ENCODE measurements at places on chromosomes 3 and 15.

DNA sequence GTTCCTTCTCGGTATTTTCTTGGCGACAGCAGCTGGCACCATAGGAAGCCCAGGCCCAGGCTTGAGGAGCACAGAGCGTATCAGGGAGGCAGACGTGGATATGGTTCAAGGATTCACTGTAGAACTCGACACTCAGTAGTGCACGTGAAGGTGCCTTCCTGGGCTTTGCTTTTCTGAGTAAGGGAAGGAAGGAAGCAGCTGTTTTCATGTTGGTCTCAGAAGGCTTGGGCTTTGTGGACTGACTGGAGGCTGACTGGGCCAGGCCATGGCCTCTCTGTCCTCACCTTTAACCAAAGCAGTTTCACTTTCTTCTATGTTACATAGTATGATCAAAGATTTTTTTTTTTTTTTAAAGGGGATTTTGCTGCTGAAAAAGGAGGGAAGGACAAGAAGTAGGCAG is 6.9 kb upstream of the GHRL start:
- DNase-seq, result no peak

DNA sequence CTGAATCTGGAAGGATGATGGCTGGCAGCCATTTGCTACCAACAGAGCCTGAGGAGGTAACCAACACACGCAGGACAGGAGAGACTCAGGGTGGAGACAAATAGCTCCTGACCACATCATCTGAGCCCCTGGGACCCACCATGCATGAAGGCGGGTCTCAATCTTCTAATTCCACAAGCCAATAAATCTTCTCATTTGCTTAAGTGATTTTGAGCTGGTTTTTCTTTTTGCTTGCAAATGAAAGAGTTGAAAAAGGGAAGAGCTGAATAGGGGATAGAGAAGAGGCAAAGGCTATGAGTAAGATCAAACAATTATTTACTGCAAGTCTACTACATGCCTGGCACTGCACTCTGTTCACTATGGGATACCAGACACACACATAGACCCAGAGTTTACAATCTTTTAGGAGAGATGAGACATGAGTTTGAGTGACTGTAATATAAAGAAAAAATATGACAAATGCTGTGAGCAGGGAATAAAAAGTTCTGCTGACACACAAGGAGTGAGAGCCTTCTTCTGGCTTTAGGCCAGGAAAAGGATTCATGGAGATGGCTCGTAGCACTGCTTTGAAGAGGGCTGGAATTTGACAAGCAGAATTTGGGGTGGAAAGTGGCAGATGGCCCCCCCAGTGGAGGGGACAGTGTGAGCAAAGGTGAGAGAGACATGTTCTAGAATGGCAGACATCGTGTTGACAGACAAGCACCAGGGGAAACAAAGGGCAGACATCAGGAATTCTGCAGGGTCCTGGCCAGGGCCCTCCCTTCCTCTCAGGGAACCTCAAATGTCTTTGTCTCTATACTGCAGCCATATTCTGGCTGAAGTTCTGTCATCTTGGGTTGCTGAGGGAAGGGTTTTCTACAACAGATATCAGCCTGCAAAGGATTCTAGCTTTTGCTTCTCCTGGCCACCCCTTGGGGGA is 69.8 kb upstream of the WNT5A start:
- DNase-seq, result no peak

GRCh38 chr3:124650798-124651197 is 79.5 kb upstream of the UMPS start:
- no peak for DNase-seq

- no peak for DNase-seq
Observed at GRCh38 chr3:64561325-64561843, 126.4 kb downstream of the ADAMTS9 start.

- DNase-seq, result no peak
Observed at GRCh38 chr15:78312536-78312935, 13.1 kb upstream of the SKIC8 start.

GRCh38 chr15:74322558-74323180 is 44.8 kb downstream of the CYP11A1 start:
- DNase-seq, result no peak

DNA sequence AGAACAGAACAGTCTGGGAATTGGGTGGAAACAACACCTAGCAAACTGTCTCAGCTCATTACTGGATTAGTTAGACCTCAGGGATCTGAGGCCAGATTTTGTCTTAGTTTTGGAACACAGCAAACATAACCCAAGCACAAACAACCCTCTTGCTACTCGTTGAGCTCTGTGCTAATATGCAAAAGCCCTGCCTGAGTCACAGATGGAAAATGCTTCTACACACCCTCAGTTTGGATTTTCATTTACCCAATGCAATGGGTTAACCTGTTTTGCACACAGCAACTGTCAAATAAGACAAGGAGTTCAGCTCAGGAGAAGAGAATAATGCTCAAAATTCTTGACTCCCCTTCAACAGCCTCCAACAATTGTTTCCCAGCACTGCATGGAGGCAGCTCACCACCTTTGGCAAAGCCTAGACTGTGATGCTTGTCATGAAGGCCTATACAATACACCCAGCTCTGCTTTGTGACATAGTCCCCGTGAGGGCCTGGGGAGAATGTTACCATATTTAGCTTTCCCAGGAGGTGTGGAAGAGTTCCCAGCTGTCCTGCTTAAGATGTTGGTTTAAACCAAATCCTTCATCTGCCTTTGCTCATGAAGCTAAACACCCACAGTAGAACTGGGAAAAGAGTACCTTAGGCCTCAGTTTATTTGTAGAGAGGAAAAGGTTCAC is 68.9 kb upstream of the MNS1 start:
- DNase-seq, result no peak

DNA sequence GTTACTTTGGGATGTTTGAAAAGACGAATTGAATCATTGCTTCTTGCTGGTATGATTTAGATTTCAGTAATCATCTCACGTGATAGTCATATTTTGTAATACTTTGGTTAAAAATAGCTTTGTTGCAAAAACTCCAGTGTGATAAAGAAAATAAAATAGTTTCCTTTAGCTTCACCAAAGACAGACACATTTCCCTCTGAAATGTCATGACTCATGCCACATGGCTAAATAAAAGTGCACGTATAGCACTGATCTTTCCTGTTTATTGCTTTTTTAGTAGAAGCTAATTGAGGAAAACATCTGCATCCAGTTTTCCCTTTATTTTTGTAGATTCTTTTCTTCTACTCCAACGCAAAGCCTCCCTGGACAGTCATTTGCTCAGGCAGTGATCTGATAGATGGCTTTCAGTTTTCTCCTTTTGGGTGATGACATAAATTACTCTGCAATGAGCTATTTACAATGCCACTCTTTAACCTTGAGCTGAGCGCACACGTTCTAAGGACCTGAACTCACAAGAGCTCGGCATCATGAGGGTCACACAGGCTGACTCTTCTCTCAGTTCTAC is 84.9 kb downstream of the ARNT2 start:
- DNase-seq, result no peak

- no peak for DNase-seq
Observed at GRCh38 chr3:44363591-44363990, 25.0 kb downstream of the TCAIM start.

GRCh38 chr3:13494463-13495350 is 14.6 kb downstream of the HDAC11 start:
- DNase-seq, result no peak

DNA sequence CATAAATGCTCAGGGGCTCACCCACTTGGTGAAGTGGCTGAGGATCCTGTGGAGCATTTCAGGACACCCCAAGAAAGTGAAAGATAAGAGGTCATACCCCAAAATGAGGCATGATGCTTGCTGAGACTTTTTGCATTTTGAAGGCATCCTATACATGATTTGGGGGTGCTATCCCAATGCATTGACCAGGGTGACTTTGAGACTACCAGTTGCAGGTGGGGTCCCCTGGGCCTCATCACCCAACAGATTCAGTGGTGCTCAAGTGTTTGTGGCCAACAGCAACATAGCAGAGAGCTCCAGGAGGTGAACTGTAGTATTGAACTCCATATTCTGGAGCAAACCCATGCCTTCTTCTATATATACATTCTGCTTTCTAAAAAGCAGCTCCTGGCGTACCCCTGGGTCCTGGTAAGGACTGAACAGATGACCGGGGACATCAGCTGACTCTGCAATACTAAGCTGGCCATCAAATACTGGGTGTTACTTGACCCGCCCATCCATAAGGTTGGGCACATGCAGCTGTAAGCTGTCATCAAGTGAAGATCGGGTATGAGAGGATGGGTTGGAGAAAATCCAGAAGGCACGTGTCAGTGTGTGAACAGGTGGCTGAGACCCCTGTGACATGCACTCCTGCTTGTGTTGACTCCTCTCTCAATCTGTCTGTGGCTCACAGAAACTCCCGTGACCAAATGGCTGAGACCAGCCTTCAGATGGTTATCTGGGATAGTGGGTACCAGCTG is 143.3 kb downstream of the KLF13 start:
- no peak for DNase-seq

DNA sequence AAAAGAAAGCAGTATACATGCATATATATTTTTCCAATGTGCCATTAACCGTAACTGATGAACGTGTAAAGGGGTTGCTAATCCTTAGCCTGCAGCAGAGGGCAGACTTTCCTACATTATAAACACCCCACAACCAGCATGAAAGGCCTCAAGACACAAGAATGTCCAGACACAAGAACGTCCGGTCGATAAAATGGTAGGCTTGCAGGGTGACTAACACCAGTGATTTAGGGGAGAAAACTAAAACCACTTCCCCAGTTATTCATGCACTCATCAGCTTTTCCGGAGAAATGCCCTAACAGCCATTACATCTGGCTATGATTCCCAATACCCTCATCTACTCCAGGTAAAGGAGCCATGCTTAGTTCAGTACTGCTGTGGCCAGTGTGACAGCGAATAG is 57.4 kb downstream of the LRTM1 start:
- no peak for DNase-seq
